ENCODE measurements at places on chromosomes 3 and 15. TPM values are rescaled to one million over a fixed set of nuclear protein-coding genes. Genes with fewer than 3 reads are reported as not detected.

GRCh38 chr15:78878356-78878755 is 5.7 kb downstream of the MORF4L1 start:
- H3K27me3 ChIP-seq = no peaks in the 10 kb centered on the region
- no peaks in the 10 kb centered on the region for H3K36me3 ChIP-seq
- H3K27ac ChIP-seq = no peak overlapping the region
- no peak for DNase-seq
- peaks cover 88% of the 10 kb centered on the region for H3K4me1 ChIP-seq

- no peak for DNase-seq
- peaks cover 9% of the 10 kb centered on the region for H3K4me1 ChIP-seq
- H3K4me3 ChIP-seq = no peak overlapping the region
- no peaks in the 10 kb centered on the region for H3K27me3 ChIP-seq
- H3K27ac ChIP-seq = no peak overlapping the region
Measured at GRCh38 chr15:59376733-59377132, 4.1 kb upstream of the MYO1E start.

DNA sequence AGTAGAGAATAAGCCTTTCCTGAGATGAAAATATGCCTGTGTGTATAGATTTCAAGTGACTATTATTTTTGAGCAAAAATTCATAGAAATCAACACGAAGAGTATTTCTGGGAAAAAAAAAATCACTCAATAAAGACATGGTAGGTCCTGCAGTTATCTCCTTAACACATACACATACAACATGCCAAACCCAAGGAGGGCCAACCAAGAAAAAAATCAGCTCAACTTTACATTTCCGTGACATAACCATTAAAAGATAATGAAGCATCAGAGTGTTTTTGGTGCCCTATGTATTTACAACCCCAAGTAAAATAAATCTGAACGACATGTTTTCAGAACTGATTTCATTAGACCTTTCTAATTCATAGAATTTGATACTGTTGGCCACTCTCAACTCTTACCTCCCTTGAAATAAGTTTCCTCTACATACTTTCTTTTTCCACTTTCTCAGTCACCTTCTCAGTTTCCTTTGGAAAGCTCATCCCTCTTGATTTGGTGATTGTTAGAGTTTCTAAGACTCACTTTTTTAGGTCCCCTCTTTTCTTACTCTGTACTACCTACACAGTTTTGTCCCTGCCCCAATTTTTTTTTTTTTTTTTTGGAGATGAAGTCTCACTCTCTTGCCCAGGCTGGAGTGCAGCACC is 162.3 kb downstream of the TBL1XR1 start:
- H3K4me1 ChIP-seq = peaks cover 8% of the 10 kb centered on the region
- H3K36me3 ChIP-seq = no peaks in the 10 kb centered on the region
- DNase-seq = no peak
- H3K27me3 ChIP-seq = no peaks in the 10 kb centered on the region

DNA sequence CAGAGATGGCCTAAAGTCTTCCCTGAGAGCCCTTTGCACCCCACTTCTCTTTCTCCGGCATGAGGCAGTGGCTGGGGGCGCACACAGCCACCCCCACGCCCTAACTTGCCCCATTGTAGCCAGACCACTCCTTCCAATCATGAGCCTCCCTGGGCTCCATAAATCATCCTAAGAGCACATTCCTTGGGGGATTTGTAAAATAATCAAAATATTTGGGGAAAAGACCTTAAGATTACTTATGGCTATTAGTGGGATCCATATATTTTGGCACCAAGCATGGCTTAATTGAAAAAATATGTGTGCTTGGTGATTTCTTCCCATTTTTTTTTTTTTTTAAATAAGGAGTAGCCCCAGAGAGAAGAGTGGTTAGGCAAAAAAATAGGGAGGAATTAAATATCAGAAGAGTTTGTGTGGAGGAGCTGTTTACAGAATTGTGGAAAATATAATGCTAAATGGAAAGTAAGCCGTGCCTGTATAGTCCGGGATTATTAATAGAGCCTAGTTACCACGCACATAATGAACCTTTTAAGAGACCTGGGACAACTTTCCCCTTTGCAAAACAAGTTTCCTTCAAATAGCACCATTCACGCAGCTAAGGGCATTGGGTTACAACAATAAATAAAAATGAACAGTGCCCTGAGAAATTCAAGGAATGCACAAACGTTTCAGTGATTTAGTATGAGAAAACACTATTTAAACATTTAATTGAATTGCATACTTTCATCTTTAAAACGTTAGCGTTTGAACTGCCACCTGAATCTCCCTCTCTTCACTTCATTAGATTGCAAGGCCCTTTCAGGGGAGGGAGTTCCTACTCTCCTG is 46.1 kb downstream of the SMAD6 start:
- H3K4me1 ChIP-seq = peaks cover 56% of the 10 kb centered on the region
- no peak overlapping the region for H3K4me3 ChIP-seq
- H3K27ac ChIP-seq = peak overlapping the region; percentile 53

DNA sequence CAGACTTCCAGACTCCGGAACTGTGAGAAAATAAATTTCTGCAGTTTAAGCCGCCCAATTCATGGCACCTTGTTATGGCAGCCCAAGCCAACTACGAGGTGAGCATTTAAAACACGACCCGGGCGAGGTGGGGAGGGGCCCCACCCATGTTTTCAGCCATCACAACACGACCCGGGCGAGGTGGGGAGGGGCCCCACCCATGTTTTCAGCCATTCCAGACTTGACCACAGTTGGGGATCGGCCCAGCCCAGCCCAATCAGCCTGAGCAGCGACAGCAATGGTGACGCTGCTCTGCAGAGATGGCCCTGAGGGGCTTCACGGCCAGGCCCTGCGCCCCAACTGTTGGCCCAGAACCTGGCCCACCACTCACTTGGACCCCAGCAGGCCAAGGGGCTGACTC is 93.1 kb downstream of the ATP10A start:
- DNase-seq = no peak
- H3K36me3 ChIP-seq = no peaks in the 10 kb centered on the region
- H3K4me3 ChIP-seq = no peak overlapping the region
- no peak overlapping the region for H3K27ac ChIP-seq
- H3K4me1 ChIP-seq = peaks cover 4% of the 10 kb centered on the region
- H3K27me3 ChIP-seq = no peaks in the 10 kb centered on the region

DNA sequence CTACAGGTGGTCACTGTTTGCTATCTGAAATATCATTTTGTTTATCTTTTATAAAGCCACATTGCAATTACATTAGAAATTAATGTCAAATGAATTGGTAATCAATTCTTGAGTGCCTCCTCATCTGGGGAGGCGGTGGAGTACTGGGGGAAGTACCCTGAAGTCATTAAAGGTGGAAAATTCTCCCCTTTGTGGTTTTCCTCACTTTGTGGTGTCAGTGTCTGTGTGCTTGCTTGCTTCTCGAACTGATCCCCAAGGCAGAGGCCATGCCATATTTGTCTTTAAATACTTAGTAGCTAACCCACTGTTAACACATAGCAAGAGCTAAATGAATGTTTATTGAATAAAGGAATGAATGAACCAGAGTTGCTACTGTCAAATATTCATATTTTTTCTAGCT is 40.5 kb upstream of the CCK start:
- no peak overlapping the region for H3K4me3 ChIP-seq
- H3K4me1 ChIP-seq = no peaks in the 10 kb centered on the region
- H3K27ac ChIP-seq = no peak overlapping the region
- H3K27me3 ChIP-seq = no peaks in the 10 kb centered on the region
- H3K36me3 ChIP-seq = no peaks in the 10 kb centered on the region

DNA sequence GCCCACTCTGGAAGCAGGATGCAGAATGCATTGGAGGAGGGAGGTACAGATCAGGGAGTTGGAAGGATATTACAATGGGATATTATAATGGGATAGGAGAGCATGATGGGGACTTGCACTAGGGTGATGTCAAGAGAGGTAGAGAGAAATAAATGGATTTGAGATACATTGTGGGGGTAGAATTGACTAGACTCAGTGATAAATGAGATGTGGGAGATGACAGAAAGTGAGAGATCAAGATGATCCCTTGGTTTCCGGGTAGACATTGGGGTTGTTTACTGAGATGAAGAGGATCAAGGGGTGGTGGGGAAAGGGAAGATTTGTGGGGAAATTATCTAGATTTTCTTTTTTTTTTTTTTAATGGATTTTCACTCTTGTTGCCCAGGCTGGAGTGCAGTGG is 42.7 kb downstream of the BFSP2 start:
- H3K27me3 ChIP-seq = no peaks in the 10 kb centered on the region
- H3K4me1 ChIP-seq = no peaks in the 10 kb centered on the region
- no peak for DNase-seq
- no peak overlapping the region for H3K27ac ChIP-seq
- H3K4me3 ChIP-seq = no peak overlapping the region

DNA sequence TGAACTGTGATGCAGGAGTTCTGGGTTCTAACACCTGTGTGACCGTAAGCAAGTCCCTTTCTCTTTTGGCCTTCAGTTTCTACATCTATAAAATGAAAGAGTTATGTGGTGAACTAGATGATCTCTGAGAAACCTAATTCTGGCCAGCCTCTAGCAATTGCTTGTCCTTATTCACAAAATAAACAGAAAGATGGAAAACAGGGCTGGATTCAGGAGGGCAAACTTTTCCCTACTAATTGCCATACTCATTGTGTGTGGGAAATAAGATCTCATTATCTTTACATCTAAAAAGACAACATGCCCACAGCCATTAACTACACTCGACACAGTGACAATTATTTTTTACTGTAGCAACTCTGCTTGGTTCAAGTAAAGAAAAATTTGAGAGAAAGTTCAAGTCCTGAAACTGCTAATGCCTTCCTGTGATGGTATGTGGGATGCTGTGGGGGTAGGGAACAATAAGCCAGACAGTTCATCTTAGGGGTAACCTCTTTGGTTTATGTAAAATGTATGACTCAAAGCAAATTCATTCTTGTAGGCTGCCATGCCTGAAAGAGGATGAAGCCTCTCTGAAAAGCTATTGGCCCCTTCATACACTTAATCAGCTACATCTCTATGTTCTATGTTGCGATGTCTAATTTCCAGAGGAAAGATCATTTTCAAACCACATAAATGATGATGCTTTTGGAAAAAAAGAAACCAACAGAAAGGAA is 177.6 kb upstream of the BCL6 start:
- H3K27me3 ChIP-seq = no peaks in the 10 kb centered on the region
- H3K36me3 ChIP-seq = no peaks in the 10 kb centered on the region
- DNase-seq = no peak
- peaks cover 14% of the 10 kb centered on the region for H3K4me1 ChIP-seq

DNA sequence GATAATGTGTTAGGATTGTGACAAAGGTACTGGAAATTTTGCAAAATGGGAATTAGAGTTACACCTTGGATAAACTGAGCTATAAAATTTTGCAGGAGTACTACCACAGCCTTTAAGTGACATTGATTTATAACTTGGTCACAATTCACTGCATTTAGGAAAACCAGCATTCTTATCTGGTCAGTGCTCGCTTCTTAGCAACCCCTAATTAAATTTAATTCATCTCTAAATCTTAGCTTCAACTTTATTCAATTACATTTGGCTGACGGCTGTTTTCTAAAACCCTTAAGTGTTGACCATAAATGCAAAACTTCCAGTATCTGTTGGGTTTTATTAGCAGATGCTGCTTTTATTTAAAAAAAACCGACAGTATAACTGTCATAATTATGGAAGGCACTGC is 31.3 kb downstream of the TFRC start:
- no peak for DNase-seq
- no peak overlapping the region for H3K27ac ChIP-seq
- H3K36me3 ChIP-seq = peaks cover 65% of the 10 kb centered on the region
- H3K4me3 ChIP-seq = no peak overlapping the region
- no peaks in the 10 kb centered on the region for H3K4me1 ChIP-seq
- no peaks in the 10 kb centered on the region for H3K27me3 ChIP-seq

- H3K27me3 ChIP-seq = no peaks in the 10 kb centered on the region
- DNase-seq = no peak
- no peaks in the 10 kb centered on the region for H3K36me3 ChIP-seq
- no peak overlapping the region for H3K27ac ChIP-seq
- no peaks in the 10 kb centered on the region for H3K4me1 ChIP-seq
- H3K4me3 ChIP-seq = no peak overlapping the region
Measured at GRCh38 chr3:187992609-187993008, 161.3 kb upstream of the LPP start.

DNA sequence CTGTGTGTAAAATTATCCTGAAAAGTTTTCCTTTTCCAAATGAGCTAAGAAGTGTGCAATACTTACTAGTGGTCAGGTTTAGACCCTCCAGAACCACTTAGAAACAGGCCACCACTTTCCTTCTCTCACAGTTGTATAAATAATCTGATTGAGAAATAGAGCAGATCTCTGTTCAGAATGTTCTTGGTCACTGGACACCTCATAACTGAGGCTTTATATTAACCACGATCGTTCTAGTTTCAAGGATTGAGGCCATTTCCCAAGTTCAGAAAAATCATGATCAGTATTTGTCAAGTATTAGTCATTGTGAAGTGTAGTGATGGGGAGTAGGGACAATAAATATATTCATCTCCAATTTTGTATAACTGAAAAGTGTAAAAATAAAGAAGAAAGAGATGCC is 1.0 kb upstream of the MAP3K13 start:
- no peaks in the 10 kb centered on the region for H3K36me3 ChIP-seq
- H3K27me3 ChIP-seq = no peaks in the 10 kb centered on the region
- DNase-seq = no peak
- H3K4me1 ChIP-seq = peaks cover 20% of the 10 kb centered on the region

The TLR9 gene
- not detected for total RNA-seq

The TNNC1 gene
- total RNA-seq = 1.7 TPM

The TPRG1 gene
- total RNA-seq = 21.6 TPM

The KLHL40 gene
- not detected for total RNA-seq
